Activated CD4-positive, CD25-positive, alpha-beta regulatory T cell treated with anti-CD3 and anti-CD28 coated beads, Interleukin-2, amount 50 U/mL, for 16 hours (primary cell): ENCODE measurements at places on chromosomes 6 and 20.

DNA sequence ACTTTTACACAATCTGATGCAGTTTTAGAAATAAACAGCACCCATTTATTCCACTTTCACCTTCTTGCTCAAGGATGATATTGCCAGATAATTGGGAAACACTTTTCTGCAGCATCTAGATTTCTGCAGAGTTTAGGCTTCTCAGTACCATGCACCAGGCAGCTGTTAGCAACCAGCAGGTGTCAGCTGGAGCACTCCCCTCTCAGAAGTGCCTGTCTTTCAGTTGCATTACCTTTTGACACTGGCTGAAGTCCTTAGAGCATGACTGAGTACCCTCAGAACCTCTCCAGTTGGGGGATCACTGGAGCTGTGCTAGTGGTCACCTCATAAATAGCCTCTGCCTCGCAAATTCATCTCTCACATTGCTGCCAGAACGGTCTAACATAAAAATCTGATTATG lies 91.2 kb downstream of the DNAH8 start:
- no peak for DNase-seq

GRCh38 chr6:134802426-134803058 lies 147.4 kb downstream of the ALDH8A1 start:
- DNase-seq = no peak

DNA sequence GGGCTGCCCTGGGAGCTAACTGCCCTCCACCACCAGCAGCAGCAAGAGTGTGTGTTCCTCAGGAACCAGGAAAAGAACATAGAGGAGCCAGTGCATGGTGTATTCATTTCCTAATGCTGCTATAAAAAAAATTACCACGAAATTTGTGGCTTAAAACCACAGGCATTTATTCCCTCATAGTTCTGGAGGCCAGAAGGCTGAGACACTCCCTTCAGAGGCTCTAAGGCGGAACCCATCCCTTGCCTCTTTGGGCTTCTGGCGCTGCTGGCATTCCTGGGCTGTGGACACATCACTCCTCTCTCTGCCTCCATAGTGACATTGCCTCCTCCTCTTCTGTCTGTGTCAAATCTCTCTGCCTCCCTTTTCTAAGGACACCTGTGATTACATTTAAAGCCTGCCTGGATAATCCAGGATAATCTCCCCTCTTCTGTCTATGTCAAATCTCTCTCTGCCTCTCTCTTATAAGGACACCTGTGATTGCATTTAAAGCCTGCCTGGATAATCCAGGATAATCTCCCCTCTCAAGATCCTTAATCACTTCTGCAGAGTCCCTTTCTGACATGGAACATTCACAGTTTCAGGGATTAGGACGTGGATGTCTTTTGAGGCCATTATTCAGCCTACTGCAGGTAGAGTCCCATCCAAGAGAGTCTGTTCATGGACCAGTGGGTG lies 54.7 kb downstream of the NDUFAF5 start:
- no peak for DNase-seq

GRCh38 chr6:121694389-121694788 lies 258.9 kb downstream of the GJA1 start:
- DNase-seq = no peak

DNA sequence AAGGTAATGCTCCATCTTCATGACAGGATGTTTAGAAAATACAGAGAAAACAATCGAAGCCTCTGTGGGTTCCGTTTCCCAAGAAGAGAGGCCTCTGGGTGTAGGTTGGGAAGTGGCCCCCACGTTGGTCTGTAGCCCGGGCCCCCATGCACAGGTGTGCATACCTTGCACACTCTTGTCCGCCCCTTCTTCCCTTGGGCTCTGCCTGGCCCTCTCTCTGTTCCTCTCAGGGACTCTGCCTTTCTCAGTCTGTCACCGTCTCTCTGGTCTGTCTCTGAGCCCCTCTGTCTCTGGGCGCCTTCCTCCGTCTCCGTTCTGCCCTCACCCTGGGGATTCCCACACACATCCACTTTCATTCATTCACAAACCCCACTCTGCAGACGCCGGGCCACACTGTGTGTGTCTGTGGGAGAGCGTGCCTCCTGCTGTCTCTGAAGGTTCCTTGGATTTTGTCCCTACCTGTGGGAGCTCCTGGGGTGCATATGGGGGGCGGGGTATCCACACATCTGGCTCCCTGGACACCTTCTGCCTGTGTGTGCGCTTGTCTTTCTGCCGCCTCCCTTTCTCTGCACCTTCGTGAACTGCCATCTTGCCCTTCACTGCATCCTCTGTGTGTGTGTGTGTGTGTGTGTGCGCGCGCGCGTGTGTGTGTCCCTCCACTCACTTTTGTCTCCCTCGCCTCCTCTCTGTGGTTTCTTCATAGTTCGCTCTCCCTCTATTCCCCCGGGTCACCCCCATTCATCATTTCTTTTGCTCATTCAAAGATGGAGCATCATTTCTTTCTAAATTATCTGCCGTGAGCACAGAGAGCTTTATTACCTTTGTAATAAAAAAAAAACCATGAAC lies 75.3 kb downstream of the SRC start:
- no peak for DNase-seq

DNA sequence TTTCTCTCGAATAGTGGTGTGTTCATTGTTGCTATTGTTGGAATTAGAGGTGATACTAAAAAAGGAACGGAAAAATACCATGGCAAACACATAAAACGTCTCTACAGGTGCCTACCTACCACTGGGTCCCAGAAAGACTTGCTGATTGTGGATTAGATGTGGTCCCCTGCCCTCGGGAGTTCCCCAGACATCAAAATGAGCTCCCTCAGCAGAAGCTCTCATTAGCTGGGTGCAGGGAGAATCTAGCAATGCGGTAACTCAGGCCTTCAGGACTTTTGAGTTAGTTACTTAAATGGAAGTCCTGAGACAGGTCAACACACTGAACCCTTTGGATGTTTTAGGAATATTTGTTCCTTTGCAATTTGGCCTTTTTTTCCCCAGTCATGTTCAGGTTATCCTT lies 6.1 kb downstream of the IRF4 start:
- DNase-seq = no peak

DNA sequence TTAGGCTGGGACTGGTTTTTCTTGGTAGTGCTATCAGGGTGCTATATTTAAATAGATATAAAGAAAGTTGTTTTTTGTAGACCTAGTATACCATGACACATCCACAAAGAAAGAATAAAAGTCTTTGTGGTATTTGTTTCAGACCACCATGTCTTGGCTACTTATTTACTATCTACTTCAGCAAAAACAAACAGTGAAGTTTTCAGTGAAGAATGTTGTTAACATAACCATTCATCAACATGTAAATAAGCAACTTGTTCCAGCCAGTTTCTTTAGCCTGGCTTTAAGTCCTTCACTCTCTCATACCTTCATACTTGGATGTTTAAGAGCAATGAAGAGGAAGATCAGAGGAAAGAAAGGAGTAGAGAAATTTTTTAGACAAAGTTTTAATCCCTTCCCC lies 624.1 kb downstream of the CD109 start:
- no peak for DNase-seq
